ENCODE measurements at places on chromosomes 12 and 14.

DNA sequence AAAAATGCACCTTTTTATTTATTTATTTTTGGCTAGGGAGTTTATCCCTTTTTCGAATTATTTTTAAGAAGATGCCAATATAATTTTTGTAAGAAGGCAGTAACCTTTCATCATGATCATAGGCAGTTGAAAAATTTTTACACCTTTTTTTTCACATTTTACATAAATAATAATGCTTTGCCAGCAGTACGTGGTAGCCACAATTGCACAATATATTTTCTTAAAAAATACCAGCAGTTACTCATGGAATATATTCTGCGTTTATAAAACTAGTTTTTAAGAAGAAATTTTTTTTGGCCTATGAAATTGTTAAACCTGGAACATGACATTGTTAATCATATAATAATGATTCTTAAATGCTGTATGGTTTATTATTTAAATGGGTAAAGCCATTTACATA lies 14.9 kb upstream of the SNAPC1 start:
- peak; percentile 46 for DNase-seq

DNA sequence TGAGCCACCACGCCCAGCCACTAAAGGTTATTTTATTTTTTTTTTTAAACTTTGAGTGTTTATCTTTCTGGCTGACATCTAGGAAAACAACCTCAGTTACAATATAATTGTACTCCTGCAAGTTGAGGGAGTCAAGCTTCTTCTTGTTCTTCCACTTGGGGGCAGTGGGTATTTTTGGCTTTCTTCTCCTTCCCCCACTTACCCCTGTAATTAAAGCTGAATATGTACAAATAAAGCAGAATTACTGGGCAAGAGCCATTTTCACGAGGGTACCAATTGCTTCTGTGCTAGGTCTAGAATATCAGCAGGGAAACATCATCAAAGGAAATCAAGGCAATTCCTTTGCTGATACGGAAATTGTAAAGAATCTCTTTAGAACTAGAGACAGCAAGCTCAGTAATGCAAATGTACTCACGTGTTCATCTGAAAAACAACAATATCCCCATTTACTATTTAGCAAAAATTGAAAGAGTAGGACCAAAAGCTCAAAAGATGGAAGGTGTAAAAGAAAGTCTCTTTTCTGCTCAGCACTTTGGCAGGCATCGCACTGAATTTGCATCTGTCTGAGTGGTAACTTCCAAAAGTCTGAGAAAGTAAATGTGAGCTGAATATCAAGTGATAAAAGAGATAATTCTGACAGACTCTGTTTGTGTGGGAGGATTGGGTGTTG lies 72.8 kb downstream of the TAOK3 start:
- DNase-seq = peak; percentile 51

DNA sequence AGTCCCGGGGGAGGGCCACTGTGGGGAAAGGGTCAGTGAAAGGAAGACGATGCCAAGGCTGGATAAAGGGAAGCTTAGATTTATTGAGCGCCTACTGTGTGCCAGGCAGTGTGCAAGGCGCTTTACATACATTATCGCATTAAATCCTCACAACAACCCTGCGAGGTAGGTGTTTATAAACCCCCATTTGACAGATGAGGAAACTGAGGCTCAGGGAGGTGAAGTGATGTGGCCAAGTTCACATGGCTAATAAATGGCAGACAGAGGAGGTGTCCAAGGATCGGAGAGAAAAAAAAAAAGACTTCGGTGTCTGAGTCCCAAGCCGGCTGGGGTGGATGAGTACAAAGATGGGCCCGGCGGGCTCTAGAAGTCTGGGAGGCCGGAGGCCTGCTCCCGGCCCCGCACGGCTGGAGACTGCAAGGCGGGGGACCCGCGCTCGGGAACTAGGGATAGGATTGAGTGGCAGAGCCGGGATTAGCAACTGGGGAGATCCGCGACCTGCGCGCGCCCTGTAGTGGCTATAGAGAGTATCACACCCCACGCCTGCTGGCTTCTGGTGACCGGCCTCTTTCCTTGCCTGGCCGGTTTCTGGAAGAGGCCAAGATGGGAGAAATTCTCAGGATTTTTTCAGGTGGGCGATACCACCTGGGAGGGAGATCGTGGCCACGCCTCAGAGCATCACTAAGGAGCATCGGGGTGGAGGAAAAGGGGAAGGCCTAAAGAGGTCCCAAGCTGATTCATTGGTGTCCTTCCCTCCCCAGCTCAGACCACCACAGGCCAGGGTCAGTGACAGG lies 3.9 kb downstream of the DDN start:
- DNase-seq = peak; percentile 79

DNA sequence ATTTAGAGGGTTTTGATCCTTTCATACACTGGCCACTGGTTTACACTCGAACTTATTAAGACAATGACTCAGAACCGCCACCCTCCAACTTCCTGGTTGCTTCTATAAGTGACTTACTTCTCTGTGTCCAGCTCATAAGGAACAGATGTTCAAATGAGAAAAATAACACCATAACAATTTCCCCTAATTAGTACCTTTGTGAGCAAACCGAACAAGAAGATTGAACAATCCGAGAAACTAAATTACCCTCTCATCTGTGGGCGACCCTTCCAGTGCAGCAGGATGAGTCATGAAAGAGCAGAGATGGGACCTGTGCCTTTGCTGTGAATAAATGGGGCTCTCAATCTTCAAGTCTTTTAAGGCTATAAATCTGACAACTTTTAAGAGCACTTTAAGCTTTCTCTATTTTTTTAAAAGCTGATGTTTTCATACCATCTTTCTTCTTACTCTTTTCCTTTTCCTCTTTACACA lies 146.8 kb upstream of the RASSF8 start:
- DNase-seq = peak; percentile 76

GRCh38 chr12:83016991-83017390 lies 330.3 kb downstream of the TMTC2 start:
- DNase-seq = no peak
